Activated T-cell treated with anti-CD3 and anti-CD28 coated beads for 1 hour (primary cell): ENCODE measurements at places on chromosomes 11 and 22.

DNA sequence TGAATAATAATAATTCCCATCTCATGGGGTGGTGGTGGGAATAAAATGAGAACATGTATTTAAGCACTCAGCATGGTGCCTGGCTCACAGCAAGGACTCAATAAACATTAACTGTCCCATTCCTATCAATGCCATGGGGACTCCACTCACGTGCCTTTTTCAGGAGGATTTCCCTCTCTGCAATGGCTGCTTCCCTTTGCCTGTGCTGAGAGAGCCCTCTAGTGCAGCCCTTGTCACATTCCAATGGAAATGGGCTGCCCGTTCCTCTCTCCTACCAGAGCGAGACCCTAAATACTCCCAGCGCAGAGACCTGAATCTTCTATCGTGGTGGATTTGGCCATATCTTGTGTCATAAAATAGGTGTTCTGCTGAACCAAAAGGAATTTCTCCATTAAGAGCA, 621.5 kb upstream of the B3GAT1 start:
- no peak for DNase-seq

DNA sequence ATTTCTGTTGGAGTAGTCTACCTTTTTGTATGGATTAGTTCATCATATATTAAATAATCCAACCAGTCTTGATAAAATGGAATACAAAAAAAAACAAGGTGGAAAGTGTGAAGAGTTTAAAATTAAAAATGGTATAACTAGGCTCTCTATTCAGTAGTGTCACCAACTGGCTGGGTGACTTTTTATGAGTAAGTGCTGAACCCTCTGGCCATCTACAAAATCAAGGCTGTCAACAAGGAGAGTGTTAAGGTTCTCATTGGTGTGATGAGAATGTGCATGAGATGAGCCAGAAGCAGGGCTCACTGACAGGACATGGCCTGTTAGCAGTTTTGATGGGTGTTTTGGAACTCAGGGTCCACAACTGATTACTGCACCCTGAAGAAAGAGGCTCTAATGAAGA, 343.2 kb downstream of the AASDHPPT start:
- DNase-seq: no peak

DNA sequence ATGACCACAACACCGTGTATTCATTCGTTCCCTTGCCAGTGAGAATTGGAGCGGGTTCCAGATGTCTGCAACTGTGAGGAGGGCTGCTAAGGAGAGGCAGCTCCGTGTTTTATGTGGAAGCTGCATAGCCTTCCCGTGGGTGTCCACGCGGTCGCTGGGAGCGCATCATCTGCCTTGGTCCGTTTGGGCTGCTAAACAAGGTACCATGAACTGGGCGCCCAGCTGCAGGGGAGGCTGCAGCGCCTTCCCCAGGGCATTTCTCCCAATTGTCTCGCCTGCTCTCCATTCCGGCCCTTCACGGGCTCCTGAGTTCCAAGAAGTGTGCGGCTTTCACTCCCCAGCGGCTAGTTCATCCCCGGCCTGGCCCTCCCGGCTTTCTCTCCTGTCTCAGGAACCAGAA, 1446.4 kb downstream of the TBC1D22A start:
- DNase-seq: no peak

DNA sequence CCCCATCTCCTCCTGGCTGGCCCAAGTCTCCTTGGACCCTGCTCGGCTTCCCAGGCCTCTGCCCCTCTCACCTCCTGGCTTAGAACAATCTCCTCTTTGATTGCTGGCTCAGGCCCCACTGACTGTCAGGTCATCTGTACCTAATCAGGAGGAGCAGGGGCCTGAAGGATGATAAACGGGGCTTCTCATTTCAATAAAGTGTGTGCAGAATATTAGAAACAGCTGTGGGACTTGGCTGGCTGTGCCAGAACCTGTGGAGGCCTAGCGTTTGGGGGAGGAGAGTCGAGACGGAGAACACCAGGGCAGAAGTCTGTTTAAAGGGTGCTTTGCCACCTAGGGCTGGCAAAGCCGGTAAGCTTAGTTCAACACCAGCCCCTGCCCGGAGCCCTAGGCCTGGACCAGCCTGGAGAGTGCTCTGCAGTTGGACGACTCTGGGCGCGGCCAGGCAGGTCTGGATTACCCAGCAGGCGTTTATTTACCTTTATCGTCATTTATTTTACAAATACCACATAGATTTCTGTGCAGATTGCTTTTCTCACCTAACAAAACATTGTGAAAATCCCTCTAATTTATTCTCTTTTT, 10.1 kb upstream of the VSIG10L2 start:
- DNase-seq: no peak

- DNase-seq: no peak
Observed at GRCh38 chr11:111124724-111125123, 120.8 kb upstream of the POU2AF2 start.

DNA sequence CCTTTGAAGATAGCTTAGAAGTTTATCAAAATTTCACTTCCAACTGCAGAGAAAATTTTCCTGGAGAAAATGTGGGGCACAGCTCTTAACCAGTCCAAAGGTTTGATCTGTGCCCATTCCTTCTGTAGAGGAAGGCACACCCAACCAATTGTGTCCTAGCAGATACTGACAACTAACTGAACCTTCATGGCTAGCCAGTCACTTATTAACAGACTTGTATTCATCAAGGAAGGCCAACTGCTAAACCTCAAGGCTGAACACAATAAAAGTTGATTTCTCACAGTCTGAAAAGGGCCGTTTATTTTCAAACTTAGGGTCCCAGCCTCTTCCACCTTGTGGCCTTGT, 19.5 kb downstream of the SYT13 start:
- DNase-seq: no peak

DNA sequence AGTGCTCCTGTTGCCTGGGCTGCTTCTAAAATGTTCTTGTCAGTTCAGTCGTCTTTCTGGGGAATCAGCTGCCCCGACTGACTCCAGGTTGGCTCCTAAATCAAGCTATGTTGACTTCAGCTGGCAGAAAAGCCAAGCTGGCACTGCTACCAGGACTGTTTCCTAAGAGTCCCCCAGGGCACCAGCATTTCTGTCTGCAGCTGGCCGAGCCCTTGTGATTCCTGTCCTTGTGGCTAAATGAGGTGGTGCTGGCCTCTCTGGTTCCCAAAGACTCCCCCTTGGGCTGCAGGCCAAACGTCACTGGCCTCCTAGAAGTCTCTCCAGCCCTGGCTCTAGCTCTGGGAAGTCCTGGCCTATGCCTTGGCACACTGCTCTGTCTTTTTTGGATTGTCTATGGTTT, 31.1 kb downstream of the GRAMD1B start:
- DNase-seq: no peak

GRCh38 chr11:42524534-42525227, 787.1 kb upstream of the API5 start:
- DNase-seq: no peak

DNA sequence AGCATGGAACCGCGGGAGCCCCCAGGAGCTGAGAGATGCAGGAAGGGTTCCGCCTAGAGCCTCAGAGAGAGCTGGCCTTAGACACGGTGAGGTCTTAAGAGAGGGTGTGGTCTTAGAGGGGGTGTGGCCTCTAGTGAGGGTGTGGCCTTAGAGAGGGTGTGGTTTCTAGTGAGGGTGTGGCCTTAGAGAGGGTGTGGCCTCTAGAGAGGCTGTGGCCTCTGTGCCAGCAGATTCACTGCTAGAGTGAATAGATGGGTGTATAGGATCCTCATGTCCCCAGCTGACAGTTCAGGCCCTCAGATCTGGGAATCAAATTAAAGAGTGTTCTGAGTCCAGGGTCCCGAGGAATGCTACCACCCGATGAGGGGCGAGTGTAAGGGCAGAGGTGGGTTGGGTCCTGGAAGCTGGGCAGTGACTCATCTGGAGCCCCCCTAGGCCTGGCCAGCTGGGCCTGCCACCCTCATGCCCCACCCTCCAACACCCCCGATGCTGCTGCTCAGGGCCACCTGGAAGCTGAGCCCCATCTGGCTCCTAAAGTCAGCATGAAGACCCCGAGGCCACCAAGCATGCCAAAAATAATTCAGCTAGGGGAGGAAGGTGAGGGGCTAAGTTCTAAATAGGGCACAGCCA, 49.5 kb downstream of the IGF2 start:
- DNase-seq: no peak

DNA sequence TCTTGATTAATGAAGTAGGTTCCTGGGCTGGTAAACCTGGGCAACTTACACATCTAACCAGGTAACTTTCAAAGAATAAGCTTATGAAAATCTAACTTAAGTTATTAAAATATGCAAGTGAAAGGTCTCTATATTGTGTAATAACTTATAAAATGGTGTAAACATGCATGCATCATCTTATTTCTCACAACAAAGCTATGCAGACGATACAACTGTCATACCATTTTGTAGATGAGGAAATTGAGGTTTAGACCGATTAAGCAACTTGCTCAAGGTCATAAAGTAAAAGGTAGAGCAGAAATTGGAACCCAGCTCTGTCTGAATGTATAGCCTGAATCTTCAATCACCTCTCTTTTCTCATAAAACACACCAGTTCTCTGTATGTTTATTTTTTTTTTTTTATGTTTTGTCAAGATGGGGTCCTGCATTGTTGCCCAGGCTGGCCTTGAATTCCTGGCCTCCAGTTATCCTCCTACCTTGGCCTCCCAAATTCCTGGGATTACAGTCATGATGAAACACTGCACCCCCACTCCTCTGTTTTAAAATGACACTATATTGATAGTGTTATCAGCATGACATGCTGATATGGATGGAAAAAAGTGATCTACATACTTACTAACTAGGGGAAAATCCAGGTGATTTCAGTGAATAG, 109.6 kb downstream of the SGSM3 start:
- no peak for DNase-seq

- no peak for DNase-seq
Observed at GRCh38 chr11:75024068-75024449, 35.3 kb downstream of the NEU3 start.

DNA sequence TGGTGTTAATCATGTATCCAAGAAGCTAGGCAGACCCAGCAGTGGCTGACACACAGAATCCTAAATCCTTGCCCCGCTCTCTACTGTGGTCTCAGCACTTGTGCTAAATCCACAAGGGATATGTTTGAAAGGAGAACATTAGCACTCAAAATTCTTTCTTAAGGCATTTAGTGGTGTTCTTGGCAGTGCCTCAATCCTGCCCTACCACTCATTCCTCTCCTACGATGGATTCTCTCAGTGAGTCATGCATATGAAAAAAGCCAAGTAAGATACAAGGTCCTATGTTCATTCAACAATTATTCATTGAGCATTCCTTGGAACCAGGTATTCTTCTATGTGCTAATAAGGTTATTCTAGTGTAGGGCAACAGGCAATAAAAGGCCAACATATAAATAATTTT, 31.2 kb downstream of the RRP8 start:
- no peak for DNase-seq

DNA sequence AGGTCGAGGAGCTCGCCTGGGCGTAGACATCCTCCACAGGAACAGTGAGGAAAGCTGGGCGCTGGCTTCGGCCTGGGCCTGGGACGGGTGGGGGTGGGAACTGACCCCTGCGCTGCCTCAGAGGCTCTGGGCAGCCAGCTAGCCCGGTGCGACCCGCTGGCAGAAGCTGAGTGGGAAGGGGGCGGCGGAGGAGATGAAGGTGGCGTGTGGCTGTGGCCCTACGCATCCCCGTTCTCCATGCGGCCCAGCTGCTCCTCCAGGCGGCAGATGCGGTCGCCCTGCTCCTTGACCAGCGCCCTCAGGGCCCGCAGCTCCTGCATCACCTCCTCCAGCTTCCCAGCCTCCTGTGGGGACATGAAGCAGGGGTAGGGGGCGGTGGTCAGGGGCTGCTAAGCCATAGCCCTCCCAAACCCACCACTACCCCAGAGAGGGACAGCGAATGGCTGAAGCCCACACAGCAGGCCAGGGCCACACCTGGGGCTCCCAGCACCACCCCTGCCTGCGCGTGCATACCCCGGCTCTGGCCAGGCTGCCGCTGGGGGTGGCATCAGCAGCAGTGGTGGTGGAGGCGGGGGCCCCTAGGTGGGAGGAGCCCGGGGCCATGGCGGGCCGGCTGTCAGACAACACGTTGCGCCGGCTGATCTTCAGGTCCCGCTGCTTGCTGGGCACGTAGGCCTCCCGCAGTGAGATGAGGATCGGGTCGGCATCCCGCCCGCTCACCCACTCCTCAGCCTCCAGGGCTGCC, 848 bp upstream of the PTPRCAP start:
- peak; percentile 66 for DNase-seq

DNA sequence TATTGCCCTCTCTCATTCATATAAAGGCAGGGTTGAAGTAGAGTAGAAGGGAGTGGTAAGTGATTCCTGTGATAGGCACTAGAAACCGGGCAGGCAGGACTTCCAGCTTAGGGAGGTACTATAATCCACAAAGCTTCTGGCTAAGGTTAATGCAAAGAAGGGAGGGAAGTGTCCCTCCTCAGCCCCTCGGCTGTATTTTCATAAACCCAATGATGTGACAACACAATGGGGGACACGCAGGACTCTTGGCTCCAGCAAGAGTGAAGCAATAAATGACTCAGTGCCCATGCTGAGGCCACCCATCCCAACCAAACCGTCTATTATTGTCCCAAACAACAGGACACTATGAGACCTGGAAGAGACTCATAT, 90.7 kb downstream of the ETS1 start:
- DNase-seq: no peak

DNA sequence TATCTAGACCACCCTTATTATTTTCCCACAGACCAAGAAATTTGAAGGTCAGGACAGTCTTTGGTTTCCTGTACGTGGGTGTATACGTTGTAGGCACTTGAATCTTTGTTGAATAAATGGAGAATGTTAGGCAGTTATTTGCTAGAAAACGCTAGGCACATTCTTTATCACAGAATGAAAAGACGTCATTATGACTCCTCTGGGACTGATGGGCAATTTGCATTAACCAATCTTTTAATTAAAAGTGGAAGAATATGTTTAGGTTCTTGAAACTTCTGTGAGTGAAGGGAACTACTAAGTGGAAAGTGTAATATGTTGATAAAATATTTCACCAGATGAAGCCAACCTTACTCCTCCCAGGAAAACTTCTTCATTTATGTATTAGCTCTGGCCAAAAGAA, 5.7 kb downstream of the CAT start:
- DNase-seq: no peak

- no peak for DNase-seq
Observed at GRCh38 chr11:85695546-85695945, 9.6 kb upstream of the CCDC89 start.

DNA sequence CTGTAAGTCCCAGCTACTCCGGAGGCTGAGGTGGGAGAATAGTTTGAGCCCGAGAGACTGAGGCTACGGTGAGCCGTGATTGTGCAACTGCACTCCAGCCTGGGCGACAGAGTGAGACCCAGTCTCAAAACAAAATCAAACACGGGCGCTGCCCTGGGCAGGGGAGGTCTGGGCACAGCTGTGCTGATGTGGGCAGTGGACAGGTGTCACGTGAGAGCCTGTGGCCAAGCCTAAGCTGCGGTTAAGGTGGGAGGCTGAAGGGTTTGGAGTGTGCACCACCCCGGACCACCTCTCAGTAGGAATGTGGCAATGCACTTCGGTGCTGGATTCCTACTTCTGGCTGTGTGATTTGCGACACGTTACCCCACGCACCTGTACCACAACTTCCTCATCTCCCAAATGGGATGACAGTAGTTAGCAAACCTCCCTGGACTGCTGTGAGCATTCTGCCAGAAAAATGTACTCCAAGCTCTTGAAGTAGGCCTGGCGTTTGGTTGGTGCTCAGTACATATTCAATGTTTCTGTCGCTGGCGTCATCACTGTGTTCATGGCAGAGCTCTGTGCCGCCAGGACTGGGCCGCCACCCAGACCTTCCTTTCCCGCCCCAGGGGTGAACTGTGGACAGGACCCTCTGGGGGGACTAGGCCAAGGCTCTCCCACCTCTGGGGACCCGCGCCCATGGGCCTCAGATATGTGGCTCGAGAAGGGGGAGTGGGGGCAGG, 807 bp upstream of the ZNF74 start:
- DNase-seq: no peak
